Hematopoietic multipotent progenitor cell treated with erythropoietin and hydrocortisone succinate and interleukin-3 and kit ligand, for 6 days (in vitro differentiated cells): ENCODE measurements at places on chromosomes 11 and 22.

GRCh38 chr11:44645827-44646226, 80.4 kb downstream of the CD82 start:
- no peak for DNase-seq

DNA sequence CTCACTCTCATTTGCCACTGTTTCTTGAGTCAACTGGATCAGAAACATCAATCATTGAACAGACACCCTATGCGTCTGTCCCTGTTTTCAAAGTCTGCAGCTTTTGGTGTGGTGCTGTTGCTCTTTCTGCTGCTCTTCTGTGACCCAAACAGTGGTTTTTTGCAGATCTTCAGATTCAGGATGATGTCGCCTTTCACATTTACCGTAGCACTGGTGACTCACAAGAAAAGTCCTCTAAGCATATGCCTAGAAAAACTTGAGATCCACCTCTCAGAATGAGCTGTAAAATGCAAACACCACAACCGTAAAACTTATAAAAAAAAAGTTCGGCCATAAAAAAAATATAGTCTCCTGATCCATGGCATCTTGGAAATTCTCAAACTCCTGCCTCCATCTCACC, 400.4 kb downstream of the NTM start:
- DNase-seq = no peak

DNA sequence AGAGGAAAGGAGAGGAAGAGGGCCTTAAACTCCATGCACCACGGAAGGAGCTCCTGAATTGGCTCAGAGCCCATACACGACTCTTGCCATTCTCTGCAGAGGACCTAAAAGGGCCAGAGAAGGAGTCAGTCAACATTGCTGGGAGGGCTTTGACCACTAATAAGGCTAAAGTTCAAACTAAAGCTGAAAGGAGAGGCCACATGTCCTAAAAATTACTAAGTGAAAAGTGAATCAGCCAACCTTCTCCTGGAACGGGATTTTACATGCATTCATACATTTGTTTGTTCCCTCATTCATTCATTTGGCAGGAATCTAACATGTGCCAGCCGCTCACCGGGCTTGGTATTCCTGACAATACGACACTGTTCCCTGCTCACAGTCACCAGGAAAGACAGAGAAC, 10.5 kb downstream of the CLMP start:
- no peak for DNase-seq

DNA sequence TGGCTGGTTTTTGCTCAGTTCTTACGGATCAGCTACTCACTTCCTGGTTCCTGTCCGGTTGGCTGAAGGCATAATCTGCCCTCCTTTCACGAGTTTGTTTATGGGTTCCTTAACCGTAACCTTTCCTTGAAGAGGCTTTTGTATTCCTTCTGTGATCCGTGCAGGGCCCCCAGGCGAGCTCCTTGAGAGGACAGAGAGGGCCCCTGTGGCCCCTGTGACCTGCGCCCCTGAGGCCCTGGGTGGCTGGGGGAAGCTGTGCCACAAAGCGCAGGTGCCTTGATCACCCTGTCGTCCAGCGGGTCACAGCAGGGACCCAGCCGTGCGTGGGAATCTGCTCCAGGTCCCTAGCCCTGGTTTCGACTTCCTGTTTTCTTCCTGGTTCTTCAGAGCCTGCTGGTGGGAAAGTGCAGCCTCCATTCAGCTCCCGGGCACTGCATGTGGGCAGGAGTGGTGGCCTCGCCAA, 27.8 kb upstream of the FADD start:
- DNase-seq = no peak

GRCh38 chr22:38751422-38752346, 4.1 kb downstream of the SUN2 start:
- peak; percentile 78 for DNase-seq

DNA sequence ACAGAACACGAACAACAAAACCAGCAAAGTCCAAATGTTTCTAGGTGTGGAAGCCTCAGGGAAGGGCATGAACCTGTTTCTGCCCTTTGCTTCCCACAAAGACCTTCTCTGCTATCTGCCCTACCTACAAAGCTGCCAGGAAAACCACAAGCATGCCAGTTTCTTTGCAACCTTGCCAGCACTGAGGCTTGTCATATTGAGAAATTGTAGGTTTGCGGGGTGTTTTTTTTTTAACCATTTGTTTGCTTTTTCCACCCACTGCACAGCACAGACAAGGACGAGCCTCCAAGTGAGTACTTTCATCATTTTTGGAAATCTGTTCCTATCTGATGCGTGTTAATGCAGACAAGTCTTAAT, 12.8 kb downstream of the PARVG start:
- DNase-seq = peak; percentile 34

- DNase-seq = no peak
Measured at GRCh38 chr11:80816454-80816847, 1375.6 kb upstream of the TENM4 start.

DNA sequence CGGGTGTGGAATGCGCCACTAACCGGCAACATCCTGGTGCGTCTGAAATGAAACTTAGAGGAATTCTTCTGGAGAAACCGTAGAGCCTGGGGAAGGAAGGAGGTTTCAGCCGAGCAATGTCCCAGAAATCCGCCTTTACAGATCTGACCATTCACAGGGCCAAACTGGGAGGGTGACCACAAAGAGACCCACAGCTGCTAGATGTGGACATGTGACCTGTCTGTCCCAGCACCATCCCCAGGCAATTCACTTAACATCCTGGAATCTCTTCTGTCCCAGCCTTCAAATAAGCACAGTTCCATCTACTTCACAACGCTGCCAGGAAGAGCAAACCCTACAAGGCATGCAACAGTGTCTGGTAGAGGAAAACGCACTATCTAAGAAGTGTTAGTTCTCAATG, 9.8 kb downstream of the MCAT start:
- no peak for DNase-seq

GRCh38 chr11:2763984-2764383, 64.2 kb upstream of the KCNQ1OT1 start:
- no peak for DNase-seq

DNA sequence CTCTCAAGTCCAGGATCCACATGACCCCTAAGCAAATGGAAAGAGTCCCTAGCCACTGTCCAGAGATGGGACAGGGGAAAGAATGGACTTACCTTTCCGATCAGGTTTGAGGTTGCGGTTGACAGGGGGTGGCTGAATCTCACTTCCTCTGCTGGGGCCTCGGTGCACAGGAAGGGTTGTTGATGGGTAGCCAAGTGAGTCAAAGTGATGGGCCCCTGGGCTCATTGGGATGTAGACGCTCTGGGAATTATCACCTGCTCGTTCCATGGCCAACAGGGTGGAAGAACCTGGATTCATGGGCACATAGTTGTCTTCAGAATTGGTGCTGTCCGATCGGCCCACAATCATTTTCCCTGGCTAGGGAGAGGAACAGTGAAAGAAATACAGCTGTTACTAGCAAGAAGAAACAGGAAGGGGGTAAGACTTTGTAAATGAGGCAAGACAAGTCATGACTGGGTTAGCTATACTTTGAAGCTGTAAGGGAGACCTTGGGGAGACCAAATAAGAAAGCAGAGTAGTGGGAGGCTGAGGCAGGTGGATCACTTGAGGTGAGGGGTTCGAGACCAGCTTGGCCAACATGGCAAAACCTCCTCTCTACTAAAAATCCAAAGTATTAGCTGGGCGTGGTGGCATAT, 34.7 kb downstream of the USP35 start:
- no peak for DNase-seq

DNA sequence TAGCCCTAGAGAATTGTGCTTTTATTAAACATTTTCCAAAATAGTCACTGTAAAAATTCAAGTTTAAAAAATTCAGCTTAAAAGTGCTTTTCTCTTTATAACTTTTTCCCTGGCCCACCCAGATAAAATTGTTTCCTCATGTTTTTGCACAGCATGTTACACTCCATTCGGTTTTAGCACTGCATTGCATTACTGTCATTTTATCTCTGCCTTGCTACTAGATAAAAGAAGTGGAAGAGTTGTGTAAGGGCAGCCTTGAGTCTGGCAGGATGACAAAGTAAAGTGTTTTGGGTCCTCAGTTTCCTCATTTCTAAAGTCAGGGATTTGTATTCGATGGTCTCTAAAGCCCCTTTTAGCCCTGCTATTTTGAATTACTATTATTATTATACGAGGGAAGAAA, 99.8 kb downstream of the ATM start:
- no peak for DNase-seq

- no peak for DNase-seq
Measured at GRCh38 chr11:104594228-104594958, 303.9 kb downstream of the CASP12 start.

DNA sequence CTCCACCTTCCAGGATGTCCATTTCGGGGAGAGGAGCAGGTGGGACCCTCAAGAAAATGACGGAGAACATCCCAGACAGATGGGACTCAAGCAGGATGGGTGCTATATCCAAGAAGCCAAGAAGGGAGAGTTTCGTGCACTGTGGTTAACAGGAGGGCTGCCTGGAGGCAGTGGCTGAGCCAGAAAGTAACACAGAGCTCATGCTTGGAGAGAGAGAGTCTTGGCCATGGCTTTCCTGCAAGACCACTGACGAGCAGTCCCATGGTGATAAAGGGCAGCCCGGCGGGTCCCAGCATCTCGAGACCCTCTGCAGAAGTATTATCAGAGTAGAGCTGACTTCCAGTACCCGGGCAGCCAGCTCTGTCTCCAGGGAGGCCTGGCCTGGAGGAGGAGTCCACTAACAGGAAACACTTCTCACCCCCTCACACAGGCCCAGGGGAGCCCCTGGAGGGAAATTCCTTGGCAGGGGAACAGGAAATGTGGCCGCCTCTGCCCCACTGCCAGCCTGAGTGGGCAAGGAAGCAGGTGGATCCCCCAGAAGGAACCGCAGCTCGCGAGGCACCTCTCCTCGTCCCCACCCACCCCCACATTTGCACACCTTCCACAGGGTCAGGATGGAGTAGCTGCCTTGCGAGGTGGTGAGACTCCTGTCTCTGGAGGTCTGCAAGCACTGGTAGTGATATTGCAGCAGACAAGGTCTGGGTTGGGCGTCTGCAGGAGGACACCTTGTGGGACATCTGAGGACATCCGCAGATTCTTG, 32.2 kb downstream of the CYTH4 start:
- peak; percentile 38 for DNase-seq

DNA sequence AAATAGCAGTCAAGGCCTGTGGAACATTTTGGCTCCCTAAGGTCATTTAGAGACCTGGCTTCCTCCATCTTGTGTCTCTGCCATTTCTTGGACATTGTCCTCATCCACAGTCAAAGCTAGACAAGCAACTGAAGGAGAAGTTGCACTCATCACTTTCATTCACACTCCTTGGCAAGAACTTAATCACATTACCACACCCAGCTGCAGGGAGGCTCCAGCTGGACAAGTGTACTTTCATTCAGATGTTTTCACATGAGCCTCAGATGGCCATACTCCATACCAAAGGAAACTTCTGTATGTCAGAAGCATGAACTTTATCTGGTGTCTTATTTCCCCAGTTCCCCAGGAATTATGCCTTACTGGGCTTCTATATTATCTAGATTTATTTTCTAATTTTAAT, 537.4 kb downstream of the TMEM135 start:
- no peak for DNase-seq

GRCh38 chr11:130428316-130429119, at the start of gene ADAMTS8:
Gene ADAMTS8 (minus strand): TSS chr11:130428609. CDS start chr11:130428286, 323 bp downstream.
- no peak for DNase-seq

- no peak for DNase-seq
Measured at GRCh38 chr22:31155422-31155821, 4.6 kb upstream of the RNF185 start.

DNA sequence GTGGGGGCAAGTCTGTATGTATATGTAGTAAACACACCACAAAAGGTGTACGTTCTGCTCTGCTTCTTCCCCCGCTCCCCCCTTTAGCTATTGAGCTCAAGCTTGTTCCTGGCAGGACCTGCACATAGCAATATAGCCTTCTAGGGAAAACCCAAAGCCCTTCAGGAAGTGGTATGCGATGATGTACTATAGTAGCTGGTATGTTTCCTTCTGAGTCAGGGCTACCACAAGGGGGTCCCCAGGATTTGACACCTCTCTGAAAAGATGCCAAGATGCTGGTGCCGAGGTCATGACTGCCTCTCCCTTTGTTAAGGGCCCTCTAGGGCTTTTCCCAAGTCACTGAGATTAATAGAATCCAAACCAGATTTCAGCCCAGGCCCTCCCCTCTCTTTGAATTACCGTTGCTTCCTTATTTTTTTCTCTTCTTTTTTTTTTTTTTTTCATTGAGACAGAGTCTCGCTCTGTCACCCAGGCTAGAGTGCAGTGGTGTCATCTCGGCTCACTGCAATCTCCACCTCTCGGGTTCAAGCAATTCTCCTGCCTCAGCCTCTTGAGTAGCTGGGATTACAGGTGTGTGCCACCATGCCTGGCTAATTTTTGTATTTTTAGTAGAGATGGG, 268.4 kb downstream of the ETS1 start:
- no peak for DNase-seq

DNA sequence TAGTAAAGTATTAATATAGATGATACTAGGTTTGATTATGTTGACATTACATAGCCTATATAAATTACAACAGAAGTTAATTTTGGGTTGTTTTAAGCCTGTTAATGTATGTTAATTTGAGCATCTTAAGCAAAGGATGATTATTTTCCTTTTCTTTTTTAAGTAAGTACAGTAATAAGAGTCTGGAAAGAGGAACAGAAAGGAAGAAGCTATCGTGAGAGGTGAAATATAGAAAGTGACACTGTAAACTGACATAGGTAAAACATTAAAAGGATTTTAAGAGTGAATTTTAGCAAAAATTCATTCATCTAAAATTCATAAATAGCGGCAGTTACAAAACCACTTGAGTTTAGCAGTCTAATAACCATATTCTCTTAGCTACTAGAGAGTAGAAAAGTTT, 45.5 kb downstream of the FAR1 start:
- no peak for DNase-seq

- DNase-seq = peak; percentile 11
Measured at GRCh38 chr11:110766316-110766715, 54.1 kb upstream of the ARHGAP20 start.

- DNase-seq = no peak
Measured at GRCh38 chr11:94303966-94304958, at the start of gene IZUMO1R. Gene IZUMO1R (plus strand): TSS chr11:94304580. CDS start chr11:94305637, 1,057 bp downstream.

GRCh38 chr11:19959648-19960059, 200.6 kb downstream of the DBX1 start:
- DNase-seq = no peak

GRCh38 chr11:2360081-2360642, 16.9 kb upstream of the CD81 start:
- DNase-seq = no peak

- no peak for DNase-seq
Measured at GRCh38 chr11:98710986-98711385, 309.8 kb upstream of the CNTN5 start.

DNA sequence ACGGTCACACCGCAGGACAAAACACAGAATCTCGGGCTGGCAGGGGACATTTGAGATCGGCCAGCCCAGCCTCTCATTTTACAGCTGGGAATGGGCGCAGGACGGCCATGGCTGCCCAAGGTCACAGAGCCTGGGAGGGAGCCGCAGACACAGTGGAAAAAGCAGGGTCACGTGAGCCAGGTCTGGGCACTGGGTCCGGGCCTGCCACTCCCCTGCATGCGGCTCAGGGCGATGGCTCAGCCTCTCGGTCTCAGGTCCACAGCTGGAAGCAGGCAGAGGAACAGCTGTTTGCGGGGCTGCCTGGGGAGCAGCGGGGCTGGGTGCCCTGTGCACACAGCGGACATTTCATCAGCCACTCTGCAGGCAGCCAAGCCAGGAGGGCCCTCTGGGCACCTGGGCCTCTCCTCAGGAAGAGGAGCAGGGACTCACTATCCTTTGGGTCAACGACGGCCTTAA, 10.4 kb upstream of the PPARA start:
- no peak for DNase-seq

GRCh38 chr11:83689144-83689780, 403.1 kb upstream of the CCDC90B start:
- no peak for DNase-seq

- DNase-seq = no peak
Measured at GRCh38 chr11:134573857-134574256, 161.8 kb upstream of the B3GAT1 start.
